DMS53 (cell line): ENCODE measurements at places on chromosomes 7 and 10.

DNA sequence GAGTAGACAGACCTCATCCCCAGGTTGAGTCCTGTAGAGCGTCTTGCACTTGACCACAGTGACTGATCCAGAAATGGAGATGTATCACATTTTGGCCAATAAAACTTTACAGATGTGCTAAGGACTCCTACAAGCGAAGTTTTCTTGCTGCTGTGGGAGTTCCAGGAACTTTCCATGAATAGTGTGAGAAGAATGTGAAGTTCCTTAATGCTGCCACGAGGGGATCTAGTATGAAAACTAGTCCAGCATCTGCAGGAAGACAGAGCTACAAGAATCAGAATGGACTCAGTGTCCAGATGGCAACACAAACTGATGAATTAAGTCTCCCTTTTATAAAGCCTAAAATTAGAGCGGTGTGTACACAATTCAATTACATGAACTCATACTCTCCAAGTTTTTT is 14.8 kb upstream of the LSM8 start:
- DNase-seq = peak; percentile 8

DNA sequence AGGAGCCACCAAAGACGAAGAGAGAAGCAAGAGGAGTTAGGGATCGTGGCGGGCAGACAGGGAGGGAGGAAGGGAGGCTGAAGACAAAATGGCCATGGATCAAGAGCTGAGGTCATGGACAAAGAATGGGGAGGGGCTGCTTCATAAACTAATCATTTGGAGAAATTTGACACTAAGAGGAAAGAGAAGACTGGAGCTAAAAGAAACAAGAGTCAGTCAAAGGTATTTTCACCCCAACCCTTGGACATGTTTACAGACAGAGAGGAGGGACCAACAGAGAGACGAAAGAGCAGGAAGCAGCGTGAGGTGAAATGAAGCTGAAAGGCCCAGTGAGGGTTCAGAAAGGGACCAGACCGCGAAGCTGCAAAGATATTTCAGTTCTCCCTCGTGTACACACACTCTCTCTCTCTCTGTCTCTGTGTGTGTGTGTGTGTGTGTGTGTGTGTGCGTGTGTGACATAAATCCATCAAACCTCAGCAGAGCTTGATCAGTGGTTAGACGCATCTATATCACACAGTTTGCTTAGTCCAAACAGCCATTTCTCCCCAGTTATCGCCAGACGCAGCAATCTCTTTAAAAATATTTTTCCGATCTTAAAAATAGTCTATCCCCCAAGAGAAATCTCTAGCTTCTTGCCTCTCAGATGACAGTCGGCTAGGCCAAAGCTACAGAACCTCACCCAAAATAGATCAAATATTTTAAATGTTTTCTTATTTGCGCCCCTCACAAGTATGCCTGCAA is 12.5 kb upstream of the CALD1 start:
- peak; percentile 20 for DNase-seq

GRCh38 chr10:476455-476780 is 213.1 kb downstream of the DIP2C start:
- DNase-seq = no peak

DNA sequence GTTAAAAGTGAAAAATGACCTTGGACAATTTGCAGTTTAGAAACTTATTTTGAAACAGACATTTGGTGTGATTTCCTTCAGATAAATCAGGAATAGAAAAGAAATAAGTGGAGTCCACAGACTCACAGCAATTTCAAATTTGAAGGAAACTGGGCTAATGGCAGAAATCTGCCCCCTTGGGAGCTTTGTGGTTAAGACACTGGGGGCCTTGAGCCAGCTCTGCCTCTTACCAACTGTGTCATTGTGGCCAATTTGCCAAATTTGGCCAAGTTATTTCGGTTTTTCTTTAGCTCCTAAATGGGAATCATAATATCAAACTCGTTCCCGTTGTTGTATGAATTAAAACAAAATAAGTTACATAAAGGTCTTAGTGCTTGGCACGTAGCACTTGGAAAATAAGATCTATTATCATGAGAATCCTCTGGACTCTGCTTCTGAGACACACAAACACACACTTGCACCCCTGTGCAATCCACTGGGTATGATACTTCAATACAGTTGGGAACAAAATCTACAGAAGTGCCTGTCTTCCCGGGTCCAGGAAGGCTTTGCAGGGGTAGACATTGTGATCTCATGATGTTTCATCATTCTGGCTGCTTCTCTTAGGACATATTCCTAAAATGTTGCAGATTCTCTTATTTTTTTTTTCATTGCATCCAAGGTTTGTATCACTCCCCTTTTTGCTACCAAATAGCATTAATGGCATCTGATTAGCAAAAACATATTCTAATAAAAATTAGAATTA is 4.9 kb downstream of the ARMC3 start:
- no peak for DNase-seq

DNA sequence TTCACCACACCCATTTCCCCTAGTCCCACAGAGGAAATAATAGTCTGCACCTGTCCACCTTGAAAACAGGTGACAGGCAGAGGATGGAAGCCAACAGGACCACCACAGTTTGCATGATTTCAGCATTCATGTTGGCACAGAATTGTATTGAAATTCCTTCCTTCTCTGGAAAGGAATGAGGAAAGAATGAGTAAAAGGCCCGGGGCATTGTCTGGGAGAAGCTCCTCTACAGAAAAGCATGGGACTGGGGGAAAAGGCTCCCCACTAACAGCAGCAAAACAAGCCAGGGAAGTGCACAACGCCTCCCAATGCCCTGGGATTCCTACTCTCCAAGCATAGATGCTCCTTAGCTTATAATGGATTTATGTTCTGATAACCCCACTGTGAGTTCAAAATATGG is 28.5 kb upstream of the TOMM7 start:
- DNase-seq = no peak

GRCh38 chr7:38716397-38716796 is 85.2 kb upstream of the AMPH start:
- DNase-seq = no peak

- peak; percentile 69 for DNase-seq
Measured at GRCh38 chr7:26188206-26188956, 12.2 kb downstream of the HNRNPA2B1 start.
